NCI-H187 (cell line): ENCODE measurements at places on chromosomes 4 and X.

DNA sequence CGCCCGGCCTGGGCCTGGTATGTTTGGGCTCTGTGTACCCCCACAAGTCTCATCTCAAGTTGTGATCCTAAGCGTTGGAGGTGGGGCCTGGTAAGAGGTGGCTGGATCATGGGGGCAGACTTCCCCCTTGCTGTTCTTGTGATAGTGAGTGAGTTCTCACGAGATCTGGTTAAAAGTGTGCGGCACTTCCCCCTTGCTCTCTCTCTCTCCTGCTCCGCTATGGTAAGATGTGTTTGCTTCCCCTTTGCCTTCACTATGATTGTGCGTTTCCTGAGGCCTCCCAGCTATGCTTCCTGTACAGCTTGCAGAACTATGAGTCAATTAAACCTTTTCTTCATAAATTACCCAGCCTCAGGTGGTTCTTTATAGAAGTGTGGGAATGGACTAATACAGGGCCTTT is 53.0 kb downstream of the CHST7 start:
- DNase-seq: no peak

DNA sequence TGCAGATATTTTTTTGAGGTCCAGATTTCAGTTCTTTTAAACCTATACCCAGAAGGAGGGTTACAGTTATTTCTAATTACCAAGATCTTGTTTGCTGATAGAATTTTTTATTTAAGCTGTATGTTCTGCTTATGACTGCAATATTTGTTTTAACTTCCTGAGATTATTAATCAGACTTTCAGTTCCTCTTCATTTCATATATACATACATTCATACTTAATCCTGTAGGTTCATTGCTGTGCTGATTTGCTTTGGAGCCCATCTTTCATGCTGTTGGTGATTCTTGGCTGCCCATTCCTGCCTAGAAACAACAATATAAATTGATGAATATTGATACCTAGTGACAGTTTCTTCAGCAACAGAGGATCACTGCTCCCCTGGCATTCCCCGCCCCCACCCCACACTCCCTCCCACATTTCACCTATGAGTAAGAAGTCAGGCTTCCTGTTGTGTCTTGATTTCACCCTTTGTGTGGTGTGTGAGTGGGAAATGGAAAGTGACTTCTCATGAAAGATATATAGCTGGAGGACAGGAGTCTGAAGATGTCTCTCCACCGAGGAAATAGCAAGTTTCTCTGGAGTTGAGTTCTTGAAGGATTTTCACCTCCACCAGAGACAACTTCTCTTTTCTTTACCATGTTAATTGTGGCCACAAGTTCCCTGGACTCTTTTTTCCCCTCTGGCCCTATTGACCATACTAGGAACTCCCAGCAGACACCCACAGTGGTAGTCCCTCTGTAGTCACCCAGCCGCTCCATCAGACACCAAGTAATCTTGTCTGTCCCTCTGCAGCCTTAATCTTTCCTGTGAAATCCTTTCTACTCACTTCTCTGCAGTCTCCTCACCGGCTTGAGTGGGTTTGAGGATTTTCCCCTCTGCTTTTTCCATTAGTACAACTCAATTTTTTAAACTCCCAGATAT is 118.4 kb downstream of the ASB9 start:
- DNase-seq: no peak

DNA sequence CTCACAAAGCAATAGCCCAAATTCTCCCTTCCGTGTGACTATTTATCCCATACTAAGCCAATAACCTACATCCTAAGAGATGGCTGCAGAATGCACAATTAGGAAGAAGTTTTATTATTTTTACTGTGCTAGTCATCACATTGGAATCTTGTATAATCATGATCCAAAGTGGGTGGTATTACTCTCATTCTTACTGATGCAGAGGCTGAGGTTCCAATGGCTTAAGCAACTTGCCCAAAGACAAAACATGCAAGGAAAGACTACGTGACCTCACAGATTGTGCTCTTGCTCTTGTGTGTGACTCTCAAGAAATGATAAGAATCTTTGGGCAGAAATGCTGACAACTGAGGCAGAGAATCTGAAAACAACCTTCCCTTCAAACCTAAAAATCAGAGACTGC is 212.2 kb downstream of the LDB2 start:
- DNase-seq: no peak

GRCh38 chrX:7987160-7988012 is 60.2 kb upstream of the PNPLA4 start:
- no peak for DNase-seq

GRCh38 chr4:37224854-37225253 is 19.7 kb upstream of the NWD2 start:
- no peak for DNase-seq

DNA sequence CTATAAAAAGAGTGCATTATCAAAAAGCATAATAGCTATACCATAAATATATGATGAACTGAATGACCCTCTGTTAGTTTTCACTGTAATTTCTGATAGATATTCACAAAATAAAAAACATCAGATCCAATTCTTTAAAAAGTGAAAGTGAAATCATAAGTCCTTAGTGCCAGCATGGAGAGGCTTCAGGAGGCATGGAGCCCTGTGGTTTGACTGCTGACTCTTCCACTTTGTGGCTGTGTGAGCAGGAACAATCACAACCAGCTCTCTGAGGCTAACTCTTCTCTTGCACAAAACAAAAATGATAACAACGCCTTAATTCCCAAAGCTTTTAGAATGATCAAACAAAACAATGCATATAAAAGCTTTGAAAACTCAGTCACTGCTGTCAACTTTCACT is 1143.9 kb downstream of the PDHA2 start:
- no peak for DNase-seq

- DNase-seq: no peak
Observed at GRCh38 chrX:125172531-125172930, 147.1 kb upstream of the TEX13C start.

DNA sequence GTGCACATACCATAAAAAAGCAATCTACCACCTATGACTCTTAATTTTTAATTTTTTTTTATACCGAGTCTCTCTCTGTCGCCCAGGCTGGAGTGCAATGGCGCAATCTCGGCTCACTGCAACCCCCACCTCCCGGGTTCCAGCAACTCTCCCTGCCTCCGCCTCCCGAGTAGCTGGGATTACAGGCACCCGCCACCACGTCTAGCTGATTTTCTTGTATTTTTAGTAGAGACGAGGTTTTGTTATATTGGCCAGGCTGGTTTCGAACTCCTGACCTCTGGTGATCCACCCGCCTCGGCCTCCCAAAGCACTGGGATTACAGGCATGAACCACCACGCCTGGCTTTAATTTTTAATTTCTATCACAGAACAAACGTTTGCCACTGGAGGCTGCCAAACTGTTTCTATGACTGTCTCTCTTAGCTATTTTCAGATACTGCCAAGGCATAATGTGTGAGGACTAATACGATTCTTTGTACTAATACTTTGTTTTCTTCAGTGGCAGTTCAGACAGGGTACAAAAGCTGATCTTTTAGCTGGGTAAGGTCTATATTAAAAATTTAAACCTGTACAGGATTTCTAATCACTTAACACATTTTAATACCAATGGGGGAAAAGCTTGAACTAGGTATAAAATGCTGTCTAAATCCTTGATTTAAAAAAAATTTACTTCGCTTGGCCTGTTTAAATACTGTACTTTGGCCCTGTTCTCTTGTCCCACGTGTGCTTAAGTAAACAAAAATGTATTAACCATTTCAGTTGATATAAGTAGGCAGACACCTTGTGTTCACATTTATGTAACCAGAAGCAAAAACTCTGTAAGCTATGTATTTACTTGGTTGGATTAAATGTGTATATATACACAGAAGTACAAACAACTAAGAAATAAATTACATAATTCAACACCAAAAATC is 2.3 kb downstream of the PGRMC2 start:
- no peak for DNase-seq
